Aorta (tissue), 5 donors: ENCODE measurements at places on chromosomes 7 and 10.
A peak's percentile ranks its signal among the peaks of the same experiment; 100 is the strongest.

GRCh38 chr7:110947408-110947807, 143.5 kb upstream of the LRRN3 start:
- no peak overlapping the region for H3K4me3 ChIP-seq
- H3K4me1 ChIP-seq = peaks cover 8% of the 10 kb centered on the region
- H3K27me3 ChIP-seq = no peaks in the 10 kb centered on the region
- no peak overlapping the region for H3K27ac ChIP-seq

GRCh38 chr7:1555813-1556543, at the start of gene TMEM184A:
Gene TMEM184A (minus strand): TSS chr7:1556205. CDS start chr7:1555484, 721 bp downstream.
- H3K4me1 ChIP-seq = no peaks in the 10 kb centered on the region
- H3K27ac ChIP-seq = no peak within 1 kb of the TSS
- DNase-seq = no peak

GRCh38 chr7:33195264-33195663, 65.9 kb downstream of the BBS9 start:
- H3K27ac ChIP-seq = no peak overlapping the region
- H3K4me3 ChIP-seq = no peak overlapping the region
- H3K36me3 ChIP-seq = no peaks in the 10 kb centered on the region
- H3K27me3 ChIP-seq = no peaks in the 10 kb centered on the region
- no peaks in the 10 kb centered on the region for H3K4me1 ChIP-seq

DNA sequence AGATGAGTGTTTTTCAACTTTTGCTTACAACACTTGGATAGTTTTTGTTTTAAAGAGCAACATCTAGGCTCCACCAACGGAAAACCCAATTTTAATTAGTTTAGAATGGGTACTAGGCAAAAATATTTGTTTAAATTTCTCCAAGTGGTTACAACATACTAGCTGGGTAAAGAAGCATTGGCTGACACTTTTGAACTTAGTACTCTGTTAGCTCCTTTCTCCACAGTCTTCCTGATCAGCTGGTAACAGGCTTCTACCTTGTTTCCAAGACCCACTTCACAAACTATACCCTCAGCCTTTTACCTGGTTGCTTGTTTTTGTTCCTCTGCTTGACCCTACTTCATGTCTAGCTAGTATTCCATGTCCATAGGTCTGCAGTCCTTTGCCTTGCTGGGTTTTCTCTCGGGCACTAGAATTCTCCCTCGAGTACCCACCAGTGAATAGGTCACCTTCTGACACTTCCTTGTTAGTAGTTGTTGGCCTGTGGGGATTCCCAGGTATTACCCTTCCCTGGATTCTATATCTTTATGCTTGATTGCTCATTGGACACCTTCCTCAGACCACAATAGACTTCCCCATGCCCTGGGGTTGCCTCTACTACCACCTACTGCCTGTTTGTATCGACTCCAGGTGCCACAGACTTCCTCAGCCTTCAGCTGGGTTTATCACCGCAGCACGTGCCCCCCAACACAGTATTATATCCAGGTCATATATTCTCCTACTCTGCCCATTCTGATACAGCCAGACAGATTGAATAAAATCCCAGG, 42.0 kb downstream of the PRPS1L1 start:
- no peak overlapping the region for H3K27ac ChIP-seq
- H3K4me1 ChIP-seq = no peaks in the 10 kb centered on the region
- H3K4me3 ChIP-seq = no peak overlapping the region
- H3K36me3 ChIP-seq = no peaks in the 10 kb centered on the region
- no peak for DNase-seq
- H3K27me3 ChIP-seq = no peaks in the 10 kb centered on the region

DNA sequence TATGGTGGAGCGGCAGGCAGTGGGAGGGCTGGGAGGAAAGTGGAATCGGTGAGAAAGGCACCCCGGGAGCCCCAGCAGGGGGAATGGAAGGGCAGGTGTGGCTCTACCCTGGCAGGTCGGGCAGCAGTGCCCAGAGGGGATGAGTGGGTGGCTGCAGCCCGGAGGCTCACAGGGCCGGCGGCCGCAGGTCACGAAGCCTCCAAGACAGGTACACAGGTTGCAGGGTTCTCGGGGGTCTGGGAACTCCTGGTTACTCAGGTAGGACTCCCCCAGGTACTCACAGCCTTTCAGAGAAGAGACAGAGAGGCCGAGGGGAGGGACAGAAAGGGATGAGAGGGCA, 21.8 kb downstream of the KCP start:
- H3K27me3 ChIP-seq = no peaks in the 10 kb centered on the region
- no peak overlapping the region for H3K4me3 ChIP-seq
- no peaks in the 10 kb centered on the region for H3K36me3 ChIP-seq
- no peaks in the 10 kb centered on the region for H3K4me1 ChIP-seq
- no peak for DNase-seq

GRCh38 chr7:3780525-3780924, 479.5 kb downstream of the SDK1 start:
- peaks cover 5% of the 10 kb centered on the region for H3K36me3 ChIP-seq
- DNase-seq = no peak
- H3K27ac ChIP-seq = no peak overlapping the region
- no peak overlapping the region for H3K4me3 ChIP-seq
- no peaks in the 10 kb centered on the region for H3K4me1 ChIP-seq
- no peaks in the 10 kb centered on the region for H3K27me3 ChIP-seq

- H3K27me3 ChIP-seq = no peaks in the 10 kb centered on the region
- H3K4me3 ChIP-seq = no peak overlapping the region
- H3K27ac ChIP-seq = no peak overlapping the region
- DNase-seq = no peak
- H3K4me1 ChIP-seq = no peaks in the 10 kb centered on the region
These were observed 964.1 kb downstream of the GRID1 start for GRCh38 chr10:85402541-85402940.

DNA sequence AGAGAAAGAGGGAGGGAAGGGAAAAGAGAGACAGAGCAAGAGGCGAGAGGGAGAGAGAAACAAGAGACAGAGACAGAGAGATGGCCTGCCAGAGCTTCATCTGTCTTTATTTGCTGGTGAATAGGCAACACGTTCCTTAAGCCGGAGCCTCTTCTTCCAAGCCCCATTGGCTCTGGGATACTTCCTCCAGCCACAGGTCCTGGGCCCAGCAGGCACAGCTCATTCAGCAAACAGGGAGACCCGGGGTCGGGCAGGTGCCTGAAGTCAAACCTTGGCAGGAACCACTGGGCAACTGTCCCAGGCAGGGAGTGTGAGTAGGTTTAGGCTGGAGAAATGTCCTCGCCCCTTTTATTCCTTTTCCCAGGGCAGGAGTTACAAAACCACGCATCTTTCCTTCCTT, 68.2 kb downstream of the MYL10 start:
- H3K36me3 ChIP-seq = no peaks in the 10 kb centered on the region
- H3K27me3 ChIP-seq = peaks cover 2% of the 10 kb centered on the region
- no peak for DNase-seq
- H3K4me1 ChIP-seq = no peaks in the 10 kb centered on the region
- no peak overlapping the region for H3K27ac ChIP-seq
- no peak overlapping the region for H3K4me3 ChIP-seq

GRCh38 chr7:16826060-16826459, 21.3 kb upstream of the AGR2 start:
- DNase-seq = no peak
- H3K36me3 ChIP-seq = no peaks in the 10 kb centered on the region
- no peak overlapping the region for H3K4me3 ChIP-seq
- no peak overlapping the region for H3K27ac ChIP-seq
- H3K4me1 ChIP-seq = no peaks in the 10 kb centered on the region

- H3K36me3 ChIP-seq = no peaks in the 10 kb centered on the region
- H3K27me3 ChIP-seq = no peaks in the 10 kb centered on the region
- no peak overlapping the region for H3K4me3 ChIP-seq
These were observed 28.8 kb upstream of the C10orf53 start for GRCh38 chr10:49650724-49651034.

DNA sequence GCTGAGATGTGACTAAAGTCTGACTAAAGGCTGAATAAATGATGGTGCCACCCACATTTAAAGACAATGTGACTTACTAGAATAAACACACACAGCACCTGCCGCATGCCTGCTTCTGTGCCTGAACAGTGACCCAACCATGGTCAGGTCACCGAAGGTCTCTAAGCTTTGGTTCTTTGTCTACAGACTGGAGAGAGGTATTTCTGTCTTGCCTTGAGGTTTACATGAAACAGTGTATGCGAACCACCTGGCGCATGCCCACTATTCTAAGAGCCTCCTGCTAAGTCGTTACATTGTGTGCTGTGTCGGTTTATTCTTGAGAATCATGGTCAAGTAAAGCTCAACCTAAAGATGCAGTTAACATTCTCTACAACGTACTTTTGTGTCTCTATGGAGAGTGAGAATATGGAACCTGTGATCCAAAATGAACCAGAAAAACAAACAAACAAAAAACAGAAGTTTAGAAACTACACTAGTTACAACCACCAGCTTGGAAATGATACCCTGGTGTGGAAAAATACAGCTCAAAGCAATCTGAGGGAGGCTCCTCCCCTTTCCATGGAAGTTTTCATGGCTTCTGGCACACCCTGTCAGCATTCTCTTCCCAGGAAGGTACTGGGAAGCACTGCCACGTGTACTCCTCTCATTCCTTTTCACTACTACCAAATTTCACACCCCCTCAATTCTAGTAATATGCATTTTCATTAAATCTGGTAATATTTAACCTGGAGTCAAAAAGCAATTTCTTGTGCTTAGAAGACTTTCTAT, 40.0 kb downstream of the VOPP1 start:
- H3K4me1 ChIP-seq = no peaks in the 10 kb centered on the region
- H3K27me3 ChIP-seq = no peaks in the 10 kb centered on the region
- no peak for DNase-seq
- H3K4me3 ChIP-seq = no peak overlapping the region

GRCh38 chr10:60848126-60848525, 69.8 kb downstream of the CDK1 start:
- H3K27me3 ChIP-seq = no peaks in the 10 kb centered on the region
- no peak overlapping the region for H3K4me3 ChIP-seq
- H3K4me1 ChIP-seq = no peaks in the 10 kb centered on the region
- peak overlapping the region; percentile 39 for H3K27ac ChIP-seq

- H3K27me3 ChIP-seq = no peaks in the 10 kb centered on the region
- no peaks in the 10 kb centered on the region for H3K4me1 ChIP-seq
- H3K36me3 ChIP-seq = no peaks in the 10 kb centered on the region
- H3K4me3 ChIP-seq = peak overlapping the region; percentile 37
- no peak for DNase-seq
These were observed 804 bp downstream of the TMEM106B start for GRCh38 chr7:12211711-12212485.

GRCh38 chr10:18068401-18068800, 71.8 kb upstream of the CACNB2 start:
- no peak for DNase-seq
- no peak overlapping the region for H3K4me3 ChIP-seq
- no peaks in the 10 kb centered on the region for H3K36me3 ChIP-seq
- no peaks in the 10 kb centered on the region for H3K4me1 ChIP-seq
- no peaks in the 10 kb centered on the region for H3K27me3 ChIP-seq

GRCh38 chr7:43944286-43944685, 18.1 kb downstream of the UBE2D4 start:
- H3K27me3 ChIP-seq = no peaks in the 10 kb centered on the region
- H3K36me3 ChIP-seq = peaks cover 2% of the 10 kb centered on the region
- H3K4me3 ChIP-seq = no peak overlapping the region

GRCh38 chr10:92690915-92691590, 1.3 kb downstream of the HHEX start:
- no peak overlapping the region for H3K4me3 ChIP-seq
- no peaks in the 10 kb centered on the region for H3K4me1 ChIP-seq
- no peak for DNase-seq
- no peak overlapping the region for H3K27ac ChIP-seq
- no peaks in the 10 kb centered on the region for H3K27me3 ChIP-seq

DNA sequence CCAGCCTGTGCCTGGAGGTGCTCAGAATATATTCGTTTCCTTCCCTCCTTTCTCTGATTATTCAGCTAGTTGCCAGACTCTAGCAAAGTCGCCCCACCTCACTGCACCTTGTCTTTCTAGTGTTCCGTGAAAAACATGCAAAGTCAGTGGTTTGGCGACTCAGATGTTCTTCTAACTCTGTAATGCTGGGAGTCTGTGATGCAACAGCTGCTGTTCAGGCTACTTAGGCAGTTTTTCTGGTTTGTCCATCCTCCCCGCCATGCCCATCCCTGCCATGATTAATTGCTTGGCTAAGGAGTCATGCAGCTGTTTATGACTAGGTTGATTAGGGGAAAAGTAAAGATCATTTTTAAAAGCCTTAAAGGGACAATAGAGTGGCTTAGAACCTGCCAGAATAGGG, 99.4 kb downstream of the MTPN start:
- H3K4me1 ChIP-seq = no peaks in the 10 kb centered on the region
- no peaks in the 10 kb centered on the region for H3K36me3 ChIP-seq
- no peak overlapping the region for H3K27ac ChIP-seq
- no peak for DNase-seq
